Inflammatory macrophage treated with lipopolysaccharide for 1 hour (primary cell): ENCODE measurements at places on chromosomes 3 and 15.

DNA sequence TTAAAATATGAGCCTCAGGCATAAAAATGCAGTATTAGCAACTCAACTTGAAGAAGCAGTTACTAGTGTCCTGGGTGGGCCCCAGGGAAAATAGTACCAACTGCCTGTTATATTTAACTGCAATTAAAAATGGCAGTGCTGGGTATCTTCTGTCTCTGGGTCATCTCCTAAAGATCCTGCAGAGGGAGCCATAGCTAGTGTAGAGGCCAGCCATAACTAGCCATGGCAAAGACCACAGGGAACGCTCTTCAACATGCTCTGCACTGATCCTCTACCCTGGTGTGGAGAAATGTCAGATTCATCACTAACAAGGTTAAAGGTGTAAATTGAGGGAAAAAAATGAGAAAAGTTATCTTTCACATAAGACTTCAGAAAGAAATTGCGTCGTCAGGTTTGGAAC, 181.3 kb downstream of the SNRPN start:
- no peak for DNase-seq

DNA sequence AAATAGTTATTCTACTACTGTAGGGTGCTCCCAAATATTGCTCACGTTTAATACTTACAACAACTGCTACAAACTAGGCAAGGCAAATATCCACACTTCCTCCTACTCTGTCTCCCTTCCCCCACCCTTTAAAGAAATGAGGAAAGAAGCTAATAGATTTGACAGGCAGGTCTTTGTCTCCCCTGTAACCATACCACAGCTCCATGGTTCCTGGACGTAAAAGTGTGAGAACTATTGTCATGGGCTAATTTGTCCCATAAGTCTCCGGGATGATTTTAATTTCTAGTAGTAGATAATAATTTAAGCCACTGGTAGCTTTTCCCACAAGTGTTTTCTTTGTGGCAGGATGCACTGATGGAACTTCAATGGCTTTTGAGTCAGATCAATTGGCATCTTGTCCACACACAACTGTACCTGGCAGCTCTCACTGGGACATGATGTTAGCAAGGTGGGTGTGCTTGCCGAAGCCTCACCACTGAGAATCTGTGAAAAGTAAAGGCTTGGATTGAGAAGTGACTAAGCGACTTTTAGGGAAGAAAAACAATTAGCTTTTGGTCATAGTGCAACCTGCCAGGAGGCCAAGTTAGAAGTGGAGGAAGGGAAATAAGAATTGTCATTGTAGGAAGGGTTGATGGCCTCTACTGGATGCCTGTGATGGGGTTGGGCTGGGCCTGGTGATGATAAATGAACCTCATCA, 1.4 kb upstream of the CPOX start:
- no peak for DNase-seq

GRCh38 chr15:36066757-36067156, 512.7 kb upstream of the CDIN1 start:
- no peak for DNase-seq

DNA sequence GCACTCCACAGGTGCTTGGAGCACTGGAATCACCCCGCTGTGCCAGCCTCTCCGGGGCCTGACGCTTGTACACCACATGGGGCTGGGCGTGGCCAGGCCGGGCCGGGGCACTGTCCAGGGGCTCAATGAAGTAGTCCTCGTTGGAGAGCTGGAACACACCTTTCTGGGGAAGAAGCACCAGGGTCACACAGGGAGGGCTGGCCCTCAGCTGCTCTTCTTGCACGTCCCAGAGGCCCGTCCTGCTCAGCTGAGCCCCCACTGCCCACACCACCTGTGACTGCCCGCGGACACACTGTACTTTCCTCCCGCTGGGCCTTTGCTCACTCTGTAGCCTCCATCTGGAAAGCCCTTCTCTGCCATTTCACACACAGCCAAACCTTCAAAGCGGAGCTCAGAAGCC, 13.3 kb downstream of the ADAMTS7 start:
- no peak for DNase-seq
